ENCODE measurements at places on chromosomes 6 and 20. TPM values are rescaled to one million over a fixed set of nuclear protein-coding genes. Genes with fewer than 3 reads are reported as not detected.

DNA sequence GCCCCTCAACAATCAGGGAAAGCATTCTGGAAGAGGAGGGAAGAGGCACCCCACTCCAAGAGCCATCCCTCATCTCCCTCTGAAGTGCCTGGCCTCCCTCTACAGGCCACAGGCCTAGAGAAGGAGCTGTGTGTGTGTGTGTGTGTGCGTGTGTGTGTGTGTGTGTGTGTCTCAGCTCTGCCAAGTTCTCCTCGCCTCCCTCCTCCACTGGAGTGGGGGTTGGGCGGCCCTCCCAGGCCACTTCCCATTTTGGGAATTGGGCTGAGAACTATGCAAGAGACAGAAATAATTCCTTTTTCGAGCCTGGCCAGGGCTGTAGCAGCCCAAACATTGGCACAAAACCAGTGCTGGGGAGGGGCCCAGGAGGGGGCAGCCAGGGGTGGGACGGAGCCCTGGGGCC is 35.7 kb downstream of the KCNB1 start:
- peaks cover 41% of the 10 kb centered on the region for H3K27me3 ChIP-seq
- H3K4me3 ChIP-seq: no peak overlapping the region
- H3K4me1 ChIP-seq: peaks cover 1% of the 10 kb centered on the region
- no peak overlapping the region for H3K27ac ChIP-seq
- no peaks in the 10 kb centered on the region for H3K36me3 ChIP-seq

GRCh38 chr6:44432227-44432626 is 44.7 kb downstream of the CDC5L start:
- no peak overlapping the region for H3K27ac ChIP-seq
- no peak for DNase-seq
- H3K27me3 ChIP-seq: no peaks in the 10 kb centered on the region
- no peak overlapping the region for H3K4me3 ChIP-seq

DNA sequence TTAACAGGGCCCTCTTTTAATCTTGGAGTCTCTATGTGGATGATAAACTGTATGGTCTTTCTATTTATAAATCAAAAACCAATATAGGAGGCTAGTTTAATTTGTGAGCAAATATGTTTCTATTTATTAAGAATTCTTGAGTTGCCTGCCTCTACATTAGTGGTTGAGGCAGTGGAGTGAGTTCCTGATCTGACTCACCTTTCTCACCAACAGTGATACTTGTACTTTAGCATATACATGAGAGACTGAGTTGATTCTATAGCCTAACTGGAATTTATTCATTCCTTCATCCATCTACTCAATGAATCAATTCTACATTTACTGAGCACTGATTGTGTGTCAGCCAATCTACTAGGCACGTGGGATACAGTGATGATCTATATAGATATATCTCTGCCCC is 126.9 kb downstream of the TRMT11 start:
- no peak for DNase-seq
- H3K4me1 ChIP-seq: no peaks in the 10 kb centered on the region
- no peaks in the 10 kb centered on the region for H3K27me3 ChIP-seq
- H3K27ac ChIP-seq: no peak overlapping the region

DNA sequence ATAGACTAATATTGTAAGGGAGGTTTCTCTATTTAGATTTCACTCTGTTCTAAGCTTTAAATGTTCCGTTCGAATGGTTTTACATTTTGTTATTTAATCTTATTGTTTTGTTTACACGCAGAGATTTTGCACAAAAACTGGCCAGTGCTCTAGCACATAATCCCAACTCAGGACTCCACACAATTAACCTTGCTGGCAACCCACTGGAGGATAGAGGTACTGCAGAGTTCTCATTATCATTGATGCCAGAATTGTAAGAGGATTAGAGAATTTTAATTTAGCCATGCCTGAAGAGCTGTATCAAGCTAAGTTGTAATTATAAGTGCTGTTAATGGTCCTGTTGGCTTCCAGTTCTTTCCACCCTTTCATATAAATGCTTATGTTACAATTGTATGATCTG is 179.7 kb upstream of the SCGN start:
- no peaks in the 10 kb centered on the region for H3K36me3 ChIP-seq
- H3K27me3 ChIP-seq: no peaks in the 10 kb centered on the region
- no peak for DNase-seq
- H3K27ac ChIP-seq: no peak overlapping the region
- peaks cover 4% of the 10 kb centered on the region for H3K4me1 ChIP-seq

- DNase-seq: no peak
- peaks cover 27% of the 10 kb centered on the region for H3K27me3 ChIP-seq
- no peak overlapping the region for H3K4me3 ChIP-seq
- no peaks in the 10 kb centered on the region for H3K36me3 ChIP-seq
These were observed 219.9 kb upstream of the ECI2 start for GRCh38 chr6:4355241-4355640.

DNA sequence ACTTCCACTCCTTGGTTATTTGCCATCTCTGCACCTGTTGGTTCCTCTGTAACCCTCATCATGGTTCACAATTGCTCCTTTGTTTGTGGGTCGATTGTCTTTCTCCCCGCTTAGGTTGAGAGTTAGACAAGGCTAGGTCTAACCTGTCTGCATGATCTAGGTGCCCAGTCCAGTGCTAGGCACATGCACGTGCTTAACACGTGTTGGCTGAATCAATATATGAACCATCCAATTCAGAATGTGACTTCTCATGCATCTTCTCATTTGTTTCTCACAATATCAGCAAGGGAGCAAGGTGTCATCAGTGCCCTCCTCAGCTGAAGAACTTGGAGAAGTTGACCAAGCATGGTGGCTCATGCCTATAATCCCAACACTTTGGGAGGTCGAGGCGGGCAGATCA is 36.9 kb upstream of the CTNNBL1 start:
- H3K27me3 ChIP-seq: peaks cover 13% of the 10 kb centered on the region
- no peak overlapping the region for H3K4me3 ChIP-seq
- H3K27ac ChIP-seq: no peak overlapping the region
- no peak for DNase-seq
- H3K36me3 ChIP-seq: no peaks in the 10 kb centered on the region

Gene SLC22A23
- polyA plus RNA-seq: 0.36 TPM

Data from naive thymus-derived CD8-positive, alpha-beta T cell (primary cell).